Uterus (tissue), 4 donors: ENCODE measurements at places on chromosomes 13 and 19.

GRCh38 chr19:1167687-1168571 lies 6.1 kb downstream of the SBNO2 start:
- no peaks in the 10 kb centered on the region for H3K36me3 ChIP-seq
- no peaks in the 10 kb centered on the region for H3K4me1 ChIP-seq
- H3K4me3 ChIP-seq, result peak overlapping the region; percentile 34
- H3K27me3 ChIP-seq, result no peaks in the 10 kb centered on the region

GRCh38 chr19:40736661-40737060 lies 13.6 kb downstream of the ACTMAP start:
- H3K27me3 ChIP-seq, result no peaks in the 10 kb centered on the region
- H3K4me1 ChIP-seq, result no peaks in the 10 kb centered on the region
- H3K27ac ChIP-seq, result no peak overlapping the region
- H3K36me3 ChIP-seq, result no peaks in the 10 kb centered on the region
- H3K4me3 ChIP-seq, result no peak overlapping the region

DNA sequence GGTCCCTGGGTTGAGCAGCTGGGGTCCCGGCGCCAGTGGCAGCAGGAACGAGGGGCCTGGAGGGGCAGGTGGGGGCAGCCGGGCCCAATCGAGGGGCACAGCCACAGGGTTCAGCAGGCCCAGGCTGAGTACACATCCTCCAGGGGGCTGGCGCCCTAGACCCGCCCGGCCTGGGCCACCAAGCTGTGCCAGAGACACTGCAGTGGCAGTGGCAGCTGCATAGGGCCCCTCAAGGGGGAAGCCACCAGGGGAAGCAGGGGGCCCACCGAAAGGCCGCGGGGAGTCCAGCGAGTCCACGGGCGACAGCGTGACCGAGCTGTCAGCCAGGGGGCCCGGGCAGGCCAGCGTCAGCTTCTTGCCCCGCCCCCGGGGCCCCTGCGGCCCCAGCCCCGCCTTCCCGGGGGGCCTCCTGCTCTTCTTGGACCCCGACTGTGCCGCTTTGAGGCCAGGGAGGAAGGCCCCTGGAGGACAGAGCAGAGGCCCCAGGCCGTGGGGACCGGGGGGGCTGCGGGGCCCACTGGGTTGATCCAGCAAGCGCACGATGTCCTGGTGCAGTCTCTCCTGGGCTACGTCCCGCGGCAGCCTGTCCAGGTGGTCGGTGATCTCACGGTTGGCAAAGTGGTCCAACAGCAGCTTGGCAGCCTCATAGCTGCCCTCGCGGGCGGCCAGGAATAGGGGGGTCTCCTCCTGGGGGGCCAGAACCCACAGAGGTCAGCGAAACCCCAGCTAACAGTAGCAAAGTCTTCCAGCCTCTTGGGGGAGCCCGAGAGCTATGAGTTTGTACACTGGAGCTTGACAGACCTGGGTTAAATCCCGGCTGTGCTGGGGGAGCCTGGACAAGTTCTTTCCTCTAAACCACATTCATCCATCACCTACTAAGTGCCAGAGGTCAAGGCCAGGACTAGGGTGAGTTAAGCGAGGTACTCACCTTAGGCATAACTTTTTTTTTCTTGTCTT lies 39.5 kb downstream of the NOTCH3 start:
- no peak overlapping the region for H3K4me3 ChIP-seq
- no peak overlapping the region for H3K27ac ChIP-seq
- no peaks in the 10 kb centered on the region for H3K27me3 ChIP-seq
- no peak for DNase-seq
- H3K36me3 ChIP-seq, result no peaks in the 10 kb centered on the region

- H3K36me3 ChIP-seq, result no peaks in the 10 kb centered on the region
Measured at GRCh38 chr19:9966448-9966847, 30.1 kb upstream of the OLFM2 start.

- no peak for DNase-seq
- H3K4me3 ChIP-seq, result no peak overlapping the region
- no peak overlapping the region for H3K27ac ChIP-seq
- H3K27me3 ChIP-seq, result no peaks in the 10 kb centered on the region
Measured at GRCh38 chr13:53920916-53921315, 892.3 kb downstream of the OLFM4 start.
